ENCODE measurements at places on chromosomes 16 and 17.

- DNase-seq = no peak
Measured at GRCh38 chr17:61511480-61512182, 59.4 kb downstream of the TBX4 start.

DNA sequence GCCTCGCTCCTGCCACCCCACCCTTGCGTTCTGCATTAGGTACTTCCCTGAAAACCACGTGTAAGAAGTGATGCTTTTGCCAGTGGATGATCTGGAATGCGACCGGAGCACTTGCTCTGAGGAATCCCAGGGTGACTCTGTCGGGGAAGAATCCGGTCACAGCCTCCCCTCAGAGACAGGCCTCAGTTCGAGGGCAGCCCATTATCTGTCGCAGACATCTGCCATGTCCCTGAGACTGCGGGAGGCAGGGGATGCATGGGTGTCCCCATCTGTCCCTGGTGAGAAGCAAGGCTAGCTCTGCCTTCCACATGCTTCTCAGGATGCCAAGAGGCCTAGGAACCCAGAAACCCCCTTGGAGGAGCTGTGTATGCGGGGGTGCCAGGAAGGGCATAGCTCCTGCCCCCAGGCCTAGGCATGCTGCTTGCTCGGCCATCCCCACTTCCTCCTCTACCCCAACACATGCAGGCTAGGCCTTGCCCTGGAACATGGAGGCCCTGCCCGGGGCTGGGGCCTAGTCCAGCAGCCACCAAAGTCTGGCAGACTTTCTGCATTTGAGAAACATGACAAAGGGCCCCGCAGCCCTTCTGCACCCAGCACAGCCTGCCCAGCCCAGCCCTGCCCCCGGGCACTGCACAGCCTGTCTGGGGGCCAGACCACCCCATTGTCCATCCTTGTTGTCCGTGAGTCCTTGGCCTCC is 20.5 kb downstream of the MNT start:
- DNase-seq = no peak

DNA sequence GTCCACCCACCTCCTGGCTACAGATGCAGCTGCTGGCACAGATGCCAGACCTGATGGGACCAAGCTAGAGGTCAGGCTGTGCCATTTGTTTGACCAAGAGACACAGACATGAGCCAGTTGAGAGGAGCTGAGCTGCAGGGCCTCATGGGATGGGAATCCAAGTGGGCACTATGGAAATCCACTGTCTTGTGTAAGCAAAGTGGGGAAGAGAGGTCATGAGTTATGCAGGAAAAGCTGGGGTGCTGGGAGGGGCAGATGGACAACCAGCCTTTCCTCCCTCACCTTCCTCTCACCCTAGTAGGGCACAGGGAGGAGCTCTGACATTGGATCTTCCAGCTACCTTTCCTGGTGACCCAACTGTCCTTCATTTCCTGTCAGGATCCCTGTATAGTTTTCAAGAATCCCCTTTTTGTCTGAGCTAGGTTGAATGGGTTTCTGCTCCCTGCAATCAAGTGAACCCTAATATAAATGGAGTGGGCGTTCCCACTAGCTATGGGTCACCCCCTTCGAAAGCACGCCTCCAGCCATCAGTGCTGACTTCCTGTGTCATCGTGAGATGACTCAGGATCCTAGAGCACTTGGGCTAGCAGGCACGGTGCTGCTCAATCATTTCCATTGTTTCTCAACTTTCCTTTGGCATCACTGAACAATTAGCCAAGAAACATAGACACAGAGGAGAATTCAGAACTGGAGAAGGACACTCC is 13.6 kb downstream of the ATPAF2 start:
- DNase-seq = no peak

- DNase-seq = no peak
Measured at GRCh38 chr17:33038740-33039139, 47.1 kb downstream of the SPACA3 start.

DNA sequence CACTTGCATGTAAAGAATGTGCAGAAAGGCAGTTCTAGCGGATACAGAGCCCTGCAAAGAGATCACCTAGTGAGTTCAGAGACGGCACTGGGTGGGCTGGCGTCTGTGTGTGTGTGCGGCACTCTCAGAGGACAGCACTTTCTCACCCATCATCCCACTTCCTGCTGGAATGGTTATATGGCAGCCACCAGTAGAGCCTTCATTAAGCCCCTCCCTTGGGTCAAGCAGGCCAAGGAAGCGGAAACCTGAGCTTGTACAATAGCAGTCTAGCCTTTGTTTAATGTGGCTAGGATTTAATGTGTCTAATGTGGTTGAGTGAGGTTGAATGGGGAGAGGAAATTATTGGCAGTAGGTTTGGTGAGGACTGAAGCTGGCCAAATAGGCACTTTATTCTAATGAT is 88.3 kb upstream of the ELAC2 start:
- DNase-seq = peak; percentile 4

- no peak for DNase-seq
Measured at GRCh38 chr17:80945736-80946135, 45.9 kb upstream of the CHMP6 start.

DNA sequence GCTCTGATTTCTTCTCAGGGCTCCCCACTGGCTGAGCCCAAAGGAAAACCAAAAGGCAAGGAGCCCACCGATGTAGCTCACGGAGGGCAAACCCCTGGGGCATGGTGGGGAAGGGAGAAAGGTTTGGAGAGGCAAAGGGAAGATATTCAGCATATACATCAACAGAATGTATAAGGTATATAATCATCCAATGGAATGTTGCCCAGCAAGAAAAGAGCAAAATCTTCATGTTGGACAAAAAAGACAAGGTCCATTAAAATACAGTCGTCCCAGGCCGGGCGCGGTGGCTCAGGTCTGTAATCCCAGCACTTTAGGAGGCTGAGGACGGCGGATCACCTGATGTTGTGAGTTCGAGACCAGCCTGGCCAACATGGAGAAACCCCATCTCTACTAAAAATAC is 1.6 kb downstream of the CPPED1 start:
- DNase-seq = no peak

DNA sequence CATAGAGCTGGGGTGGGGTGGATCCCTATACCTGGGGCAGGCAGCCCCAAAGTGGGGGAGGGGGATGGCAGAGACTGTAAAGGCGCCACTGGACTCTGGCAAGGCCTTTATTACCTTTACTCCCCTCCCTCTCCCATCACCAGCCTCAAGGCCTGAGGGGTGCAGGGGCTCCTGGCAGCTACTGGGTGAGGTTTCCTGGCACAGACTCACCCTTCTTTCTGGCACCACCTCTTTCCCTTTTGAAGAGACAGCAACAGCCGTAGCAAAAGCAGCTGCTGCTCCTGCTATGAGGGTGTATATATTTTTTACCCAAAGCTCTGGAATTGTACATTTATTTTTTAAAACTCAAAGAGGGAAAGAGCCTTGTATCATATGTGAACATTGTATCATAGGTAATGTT is 17.6 kb downstream of the RAPGEFL1 start:
- no peak for DNase-seq

DNA sequence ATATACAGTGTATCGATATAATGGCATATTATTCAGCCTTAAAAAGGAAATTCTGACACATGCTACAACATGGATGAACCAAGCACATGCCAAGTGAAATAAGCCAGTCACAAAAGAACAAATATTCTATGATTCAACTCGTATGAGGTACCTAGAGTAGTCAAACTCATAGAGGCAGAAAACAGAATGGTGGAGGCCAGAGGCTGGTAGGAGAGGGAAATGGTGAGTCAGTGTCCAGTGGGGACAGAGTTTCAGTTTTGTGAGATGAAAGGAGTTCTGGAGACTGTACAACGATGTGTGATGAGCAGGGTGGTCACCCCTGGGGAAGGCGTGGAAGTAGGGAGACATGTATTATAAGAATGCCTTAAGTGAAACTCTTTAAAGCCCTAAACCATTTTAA is 39.9 kb downstream of the RNF157 start:
- no peak for DNase-seq

DNA sequence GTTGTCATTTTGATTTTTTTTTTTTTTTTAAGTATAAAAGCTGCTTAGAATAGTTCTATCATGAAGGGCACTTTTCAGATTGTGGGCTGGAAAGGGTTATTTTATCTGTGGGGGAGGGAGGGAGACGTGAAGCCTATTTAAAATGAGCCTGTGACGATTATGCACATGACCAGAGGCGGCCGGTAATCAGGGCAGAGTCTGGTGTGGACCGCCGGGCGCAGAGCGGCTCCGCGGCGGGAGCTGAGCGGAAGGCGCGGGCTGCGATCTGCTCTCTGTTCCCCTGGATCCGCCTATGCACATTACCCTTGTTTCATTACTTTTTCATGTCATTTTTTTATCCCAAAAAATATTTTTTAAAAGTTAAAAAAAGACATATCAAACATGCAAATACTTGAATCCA is 23.5 kb downstream of the TMC6 start:
- DNase-seq = no peak

GRCh38 chr16:3171855-3172593 is 16.0 kb upstream of the OR1F1 start:
- no peak for DNase-seq

DNA sequence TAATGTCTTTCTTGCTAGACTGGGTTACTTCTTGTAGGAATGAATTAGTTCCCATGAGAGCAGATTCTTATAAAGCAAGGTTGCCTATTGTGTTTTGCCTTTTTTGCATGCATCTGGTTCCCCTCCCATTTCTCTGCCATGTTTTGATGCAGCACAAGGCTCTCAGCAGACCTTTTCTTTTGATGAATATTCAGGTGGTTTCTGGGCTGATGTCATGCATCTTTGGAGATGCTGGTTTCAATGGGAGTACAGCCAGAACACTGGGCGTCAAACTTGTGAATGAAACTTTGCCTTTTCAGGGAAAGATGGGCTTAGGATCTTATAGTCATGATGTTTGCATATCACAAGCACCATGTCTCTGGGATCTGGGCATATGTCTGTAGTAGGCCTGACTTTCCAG is 111.7 kb upstream of the CCL2 start:
- DNase-seq = no peak

- no peak for DNase-seq
Measured at GRCh38 chr16:53040788-53041187, 11.9 kb downstream of the CHD9NB start.

DNA sequence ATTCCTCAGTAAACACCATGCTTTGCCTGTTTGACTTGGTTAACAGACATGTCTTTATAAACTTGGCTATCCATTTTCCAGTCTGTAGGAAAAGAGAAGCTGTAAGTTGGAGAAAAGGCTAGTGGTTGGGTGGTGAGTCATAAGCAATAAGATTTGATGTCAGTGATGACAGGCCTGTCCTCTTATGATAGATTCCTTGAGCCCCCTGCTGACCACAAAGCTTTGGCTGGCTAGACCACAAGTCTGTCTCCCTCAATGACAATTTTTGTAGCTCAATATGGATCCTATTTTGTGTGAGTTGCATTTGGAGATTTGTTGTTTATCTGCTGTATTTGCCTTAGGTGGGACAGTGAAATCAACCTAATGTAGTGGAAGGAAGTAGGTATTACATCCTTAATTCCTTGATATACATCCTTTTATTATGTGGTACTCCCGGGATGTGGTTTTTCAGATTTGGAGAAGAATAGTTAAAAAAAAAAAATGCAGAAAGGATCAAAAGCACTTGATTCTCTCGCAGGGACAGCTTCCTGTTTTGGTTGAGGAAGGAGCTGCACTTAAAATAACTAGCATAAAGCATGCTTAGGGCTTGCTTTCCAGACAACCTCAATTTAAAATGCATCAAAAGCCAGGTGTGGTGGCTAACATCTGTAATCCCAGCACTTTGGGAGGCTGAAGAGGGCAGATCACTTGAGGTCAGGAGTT is 67.4 kb downstream of the SIAH1 start:
- no peak for DNase-seq

- DNase-seq = no peak
Measured at GRCh38 chr16:89344846-89345611, 127.5 kb downstream of the ZNF778 start.

- DNase-seq = no peak
Measured at GRCh38 chr16:2160915-2161551, 5.5 kb downstream of the TRAF7 start.

DNA sequence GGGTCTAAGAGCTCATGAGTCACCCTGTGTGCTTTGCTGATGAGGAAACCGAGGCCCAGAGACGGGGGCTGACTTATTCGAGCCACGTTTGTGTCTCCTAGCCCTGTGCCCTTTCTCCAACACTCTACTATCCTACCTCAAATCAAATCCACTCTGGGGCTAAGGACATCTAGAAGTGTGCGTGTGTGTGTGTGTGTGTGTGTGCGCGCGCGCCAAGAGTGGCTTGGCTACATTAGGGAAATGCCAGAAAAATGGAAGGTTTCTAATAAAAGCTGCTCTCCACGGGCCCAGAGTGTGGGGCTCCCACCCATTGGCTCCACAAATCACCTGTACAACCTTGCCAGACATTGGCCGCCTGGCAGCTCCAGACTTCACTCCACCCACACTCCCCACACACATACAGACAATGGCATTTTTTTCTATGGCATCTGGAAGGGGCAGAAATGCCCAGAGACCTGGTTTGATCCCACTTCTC is 30.3 kb upstream of the PHOSPHO1 start:
- no peak for DNase-seq

- no peak for DNase-seq
Measured at GRCh38 chr17:67283731-67284516, 38.9 kb upstream of the HELZ start.

GRCh38 chr17:69050999-69051775 is 9.5 kb downstream of the ABCA9 start:
- DNase-seq = no peak

DNA sequence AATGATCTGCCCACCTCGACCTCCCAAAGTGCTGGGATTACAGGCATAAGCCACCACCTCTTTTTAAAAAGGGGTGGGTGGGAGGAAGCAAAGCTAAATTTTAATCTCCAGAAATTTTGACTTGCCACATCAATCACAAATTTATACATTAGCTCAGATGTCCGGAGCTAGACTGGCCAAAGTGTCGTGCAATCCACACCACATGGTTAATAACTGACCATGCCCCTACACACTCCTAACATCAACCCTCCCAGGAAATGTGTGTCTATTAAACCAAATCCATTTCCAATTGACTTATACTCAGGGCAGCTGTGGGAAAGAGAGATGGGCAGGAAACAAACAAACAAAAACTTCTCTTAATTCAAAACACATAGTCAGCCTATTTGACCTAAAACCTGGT is 29.9 kb downstream of the SMURF2 start:
- no peak for DNase-seq

GRCh38 chr17:61863801-61864126 is 436 bp upstream of the BRIP1 start:
- no peak for DNase-seq

- DNase-seq = no peak
Measured at GRCh38 chr16:57352636-57353047, 5.9 kb upstream of the CCL22 start.

GRCh38 chr17:45311401-45311759 is 5.4 kb downstream of the MAP3K14 start:
- no peak for DNase-seq

All from NCI-H1436 treated with DMSO at 0.1 percent for 48 hours (cell line).